ENCODE measurements at places on chromosomes 2 and 18.
A peak's percentile ranks its signal among the peaks of the same experiment; 100 is the strongest.

DNA sequence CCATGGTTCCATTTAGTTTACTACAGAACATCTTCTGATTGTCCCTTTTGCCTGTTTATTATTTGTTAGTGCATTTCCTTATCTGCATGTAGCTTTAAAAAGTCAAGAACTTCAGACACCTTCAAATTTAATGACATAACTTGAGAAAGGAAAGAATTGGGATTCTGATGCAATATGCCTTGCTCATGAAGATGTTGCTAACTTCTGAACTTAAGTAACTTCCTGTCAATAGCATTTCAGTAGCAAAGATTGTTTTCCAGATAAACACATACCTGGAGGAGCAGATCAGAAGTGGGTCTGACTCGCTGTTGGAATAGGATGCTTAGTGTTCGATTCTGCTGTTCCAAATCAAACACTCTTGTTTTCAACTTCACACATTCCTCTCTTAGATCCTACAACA lies 190.2 kb upstream of the LYPD1 start:
- DNase-seq: no peak

GRCh38 chr2:239514754-239515530 lies 114.1 kb upstream of the HDAC4 start:
- no peak for DNase-seq

DNA sequence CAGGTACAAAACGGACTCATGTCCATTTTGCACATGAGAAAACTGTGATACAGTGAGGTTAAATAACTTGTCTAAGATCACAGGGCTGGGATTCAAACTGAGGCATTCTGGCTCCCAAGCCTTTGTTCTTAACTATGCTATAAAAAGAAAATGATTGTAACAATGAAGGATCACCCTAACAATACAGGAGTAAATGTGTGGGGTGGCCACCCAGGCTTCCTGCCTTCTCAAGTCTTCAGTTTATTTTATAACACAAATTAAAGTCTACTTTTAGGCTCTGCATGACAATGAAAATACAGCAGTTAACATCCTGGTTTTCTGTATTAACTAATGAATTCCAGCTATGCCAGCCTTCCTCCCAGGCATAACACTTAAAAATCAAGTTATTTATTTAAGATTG lies 7.6 kb downstream of the WDFY1 start:
- no peak for DNase-seq

DNA sequence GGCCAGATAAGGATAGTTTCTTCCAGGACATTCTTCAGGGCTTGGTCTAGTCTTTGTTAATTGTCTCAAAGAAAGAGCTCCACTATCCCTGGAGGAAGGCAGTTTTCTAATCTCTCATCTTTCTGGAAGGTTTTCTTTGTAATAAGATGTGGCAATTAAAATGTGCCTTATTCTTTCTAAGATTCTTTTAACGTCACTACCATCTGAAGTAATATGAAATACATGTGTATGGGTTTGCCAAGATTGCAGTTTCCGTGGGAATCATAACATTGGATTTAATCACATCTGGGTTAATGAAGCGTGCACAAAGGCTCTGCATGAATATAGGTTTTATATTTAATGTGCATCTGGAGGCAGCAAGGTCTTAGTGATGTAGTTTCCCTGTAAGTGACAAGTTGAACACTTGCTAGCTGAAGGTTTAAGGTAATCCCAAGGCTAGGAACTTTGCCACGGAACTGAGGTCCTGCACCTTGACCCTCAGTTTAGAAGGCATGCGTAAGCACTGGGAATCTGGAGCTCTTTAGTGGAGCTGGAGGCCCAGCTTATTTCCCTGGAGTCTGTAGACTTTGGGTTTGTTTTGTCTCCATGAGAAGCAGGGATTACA lies 25.7 kb downstream of the DIS3L2 start:
- DNase-seq: no peak

GRCh38 chr2:236632295-236633218 lies 62.9 kb downstream of the ACKR3 start:
- no peak for DNase-seq

- DNase-seq: peak; percentile 20
Measured at GRCh38 chr2:214807653-214808052, 1.8 kb downstream of the BARD1 start.

DNA sequence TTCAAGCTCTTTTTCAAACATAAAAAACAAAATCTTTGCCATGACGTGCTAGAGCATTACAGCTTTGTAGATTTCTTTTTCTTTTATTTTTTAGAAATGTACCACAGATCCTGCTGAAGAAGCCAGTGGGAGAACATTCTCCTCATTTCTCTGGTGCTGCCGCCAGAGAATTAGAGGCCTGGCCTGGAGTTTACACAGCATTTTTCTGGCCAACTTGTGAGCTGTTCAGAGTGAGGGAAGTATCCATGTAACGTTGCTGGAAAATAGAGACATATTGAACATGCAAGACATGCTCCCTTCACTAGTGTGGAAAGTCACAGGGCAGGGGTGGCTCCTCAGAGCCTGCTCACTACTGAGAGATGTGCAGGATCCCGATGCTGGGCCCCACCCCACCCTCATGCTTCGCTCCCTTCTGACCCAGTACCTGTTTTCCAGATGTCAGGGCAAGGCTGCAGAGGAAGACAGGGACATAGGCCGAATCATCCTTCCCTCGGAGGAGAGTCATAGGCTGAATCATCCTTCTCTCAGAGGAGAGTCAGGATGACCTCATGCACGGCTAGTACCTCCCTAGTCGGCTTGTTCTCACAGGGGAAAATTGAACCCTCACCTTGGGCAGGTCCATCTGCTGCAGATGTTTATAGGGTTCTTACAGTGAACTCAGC lies 298.5 kb downstream of the INSIG2 start:
- DNase-seq: no peak

DNA sequence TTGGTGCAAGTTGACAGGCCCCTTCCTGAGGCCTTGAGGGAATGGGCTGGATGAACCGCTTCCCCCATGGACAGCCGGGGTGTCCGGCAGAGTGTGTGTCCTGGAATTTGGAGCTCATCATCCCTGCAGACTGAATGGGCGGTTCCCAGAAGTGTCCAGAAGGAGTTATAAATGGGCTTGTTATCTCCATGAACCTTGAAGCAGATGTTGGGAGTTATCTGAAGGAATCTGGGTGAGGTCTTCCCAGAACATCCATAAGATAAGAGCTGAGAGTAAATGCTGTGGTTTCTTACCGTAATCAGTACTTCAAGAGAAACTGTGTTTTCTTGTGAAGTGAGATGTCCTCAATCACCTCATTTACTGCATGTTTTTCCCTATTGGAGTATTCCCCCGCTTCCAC lies 21.1 kb downstream of the PLB1 start:
- no peak for DNase-seq

- DNase-seq: peak; percentile 53
Measured at GRCh38 chr18:32714571-32715148, 58.2 kb downstream of the KLHL14 start.

DNA sequence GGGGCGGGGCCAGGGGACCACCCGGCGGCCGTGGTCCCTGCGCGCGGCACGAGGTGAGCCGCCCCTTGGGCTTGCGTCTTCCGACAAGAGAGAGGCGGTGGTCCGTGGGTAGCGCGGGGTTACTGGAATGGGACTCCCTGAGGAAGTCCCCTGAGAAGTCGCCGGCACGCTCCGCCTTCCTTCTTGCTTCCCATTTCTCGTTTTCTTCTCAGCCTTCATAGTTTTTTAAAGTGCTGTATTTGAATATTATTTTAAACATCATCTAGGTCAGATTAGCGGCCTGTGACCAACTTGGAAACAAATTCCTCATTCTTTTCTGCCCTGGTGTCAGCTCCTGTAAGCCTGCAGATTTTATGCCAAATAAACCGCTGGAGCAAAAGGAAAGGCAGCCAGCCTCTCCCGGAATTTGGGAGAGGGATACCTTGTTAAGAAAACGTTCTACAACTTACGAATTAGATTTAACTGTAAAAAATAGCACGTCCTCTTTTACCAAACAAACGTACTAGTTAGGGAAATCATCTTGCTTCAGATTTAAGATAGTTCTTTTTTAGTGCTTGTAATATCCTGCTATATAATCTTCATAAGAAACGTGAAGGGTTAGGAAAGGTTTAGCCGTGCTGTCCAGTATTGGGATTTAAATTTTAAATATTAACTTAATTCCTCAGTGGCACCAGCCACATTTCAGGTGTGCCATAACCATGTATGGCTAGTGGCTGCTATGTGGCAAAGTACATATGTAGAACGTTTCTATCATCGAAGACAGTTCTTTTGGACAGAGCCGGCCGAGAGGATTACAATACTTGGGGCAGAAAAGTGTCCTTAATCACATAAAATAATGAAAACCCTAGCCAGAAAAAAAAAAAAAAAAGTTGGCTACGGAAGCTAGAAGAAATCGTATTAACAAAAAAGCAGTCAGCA lies 628 bp upstream of the PTPN2 start:
- no peak for DNase-seq

DNA sequence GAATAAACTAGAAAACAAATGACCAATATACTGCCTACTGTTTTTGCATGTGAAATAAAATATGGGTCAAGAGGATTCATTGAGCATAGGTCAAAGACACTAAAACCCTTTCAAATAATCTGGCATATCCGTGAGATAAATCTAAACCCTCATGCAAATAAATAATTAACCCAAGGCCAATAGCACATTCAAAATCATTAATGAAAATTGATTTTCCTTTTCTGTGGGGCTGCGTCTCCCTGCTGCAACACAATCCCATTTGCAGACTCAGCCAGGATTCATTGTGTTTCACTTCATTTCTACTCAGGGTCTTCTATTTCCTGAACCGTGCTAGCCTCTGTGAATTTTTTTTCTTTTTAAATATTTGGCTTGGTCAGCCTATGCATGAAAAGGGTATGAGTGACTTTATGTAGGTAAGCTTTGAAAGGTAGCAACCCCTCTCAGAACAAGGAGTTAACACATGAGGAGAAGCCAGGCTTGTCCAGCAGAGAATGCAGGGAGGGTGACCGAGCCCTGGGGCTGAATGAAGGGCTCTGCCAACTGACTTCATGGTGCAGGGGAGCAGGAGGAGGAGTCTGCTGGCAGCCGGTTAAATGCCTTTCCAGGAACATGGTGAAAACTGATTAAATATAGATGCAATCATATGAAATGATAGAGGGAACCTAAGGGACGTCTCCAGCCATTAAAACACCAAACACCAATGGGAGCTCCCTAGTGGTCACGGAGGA lies 10.3 kb upstream of the CTAGE1 start:
- DNase-seq: no peak

DNA sequence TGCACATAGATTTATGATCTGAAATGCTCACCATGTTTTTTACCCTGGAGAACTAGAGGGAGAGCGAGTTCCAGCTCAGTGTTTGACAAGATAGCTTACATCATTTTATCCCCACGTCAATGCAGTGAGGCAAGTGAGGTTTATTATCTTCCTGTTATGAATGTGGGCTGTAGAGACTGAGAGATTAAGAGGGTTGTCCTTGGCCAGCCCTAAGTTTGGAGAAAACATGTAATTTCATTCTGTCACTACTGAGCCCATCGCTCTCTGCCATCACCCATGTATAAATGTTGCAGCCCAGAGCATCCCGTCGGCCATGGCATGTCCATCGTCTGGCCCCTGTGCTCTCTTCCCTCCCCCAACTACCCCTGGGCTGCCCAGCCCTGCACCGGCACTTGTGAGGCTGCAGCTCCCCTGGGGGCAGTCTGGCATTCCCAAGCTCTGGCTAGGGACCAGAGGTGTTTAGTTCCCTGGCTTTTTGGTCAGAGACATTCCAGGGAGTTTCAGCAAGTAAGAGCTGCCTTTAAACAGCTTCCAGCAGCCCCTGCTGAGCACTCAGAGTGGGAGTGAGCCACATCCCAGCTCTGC lies 136.7 kb downstream of the ANTXR1 start:
- no peak for DNase-seq

- no peak for DNase-seq
Measured at GRCh38 chr2:163692081-163692480, 43.7 kb downstream of the FIGN start.

DNA sequence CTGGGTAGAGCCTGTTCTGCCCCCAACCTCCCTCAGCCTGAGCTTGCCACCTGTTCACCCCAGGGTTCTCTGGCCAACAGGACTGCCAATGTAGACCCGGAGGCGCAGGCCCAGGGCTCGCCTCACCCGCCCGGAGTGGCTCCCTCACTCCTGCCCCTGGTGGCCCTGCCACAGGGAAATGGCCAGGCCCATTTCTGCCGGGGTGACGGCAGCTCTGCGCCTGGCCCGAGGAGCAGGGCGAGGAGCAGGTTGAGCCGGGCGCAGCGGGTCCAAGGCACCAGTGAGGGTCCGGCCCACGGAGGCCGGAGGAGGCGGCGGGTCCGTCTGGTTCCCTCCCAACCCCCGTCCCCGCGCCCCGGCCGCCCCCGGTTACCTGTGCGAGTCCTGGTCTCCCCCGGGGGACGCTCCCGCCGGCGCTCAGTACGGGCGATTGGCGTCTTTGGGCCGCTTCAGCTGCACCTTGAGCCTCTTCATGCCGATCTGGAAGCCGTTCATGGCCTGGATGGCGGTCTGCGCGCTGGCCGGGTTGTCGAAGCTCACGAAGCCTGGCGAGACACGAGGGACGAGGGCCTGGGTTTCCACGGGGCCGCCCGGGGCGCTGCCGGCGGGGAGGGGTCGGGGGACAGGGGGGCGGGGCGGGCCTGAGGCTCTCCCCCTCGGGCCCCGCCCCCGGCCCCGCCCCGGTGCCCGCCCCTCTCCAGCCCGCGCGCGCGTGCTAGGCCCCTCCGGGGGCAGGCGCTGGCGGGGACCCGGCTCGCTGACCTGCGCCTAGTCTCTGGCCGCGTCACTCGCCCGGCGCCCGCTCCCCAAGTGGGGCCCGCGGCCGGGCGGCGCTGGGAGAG lies 312.0 kb downstream of the CELF4 start:
- no peak for DNase-seq

DNA sequence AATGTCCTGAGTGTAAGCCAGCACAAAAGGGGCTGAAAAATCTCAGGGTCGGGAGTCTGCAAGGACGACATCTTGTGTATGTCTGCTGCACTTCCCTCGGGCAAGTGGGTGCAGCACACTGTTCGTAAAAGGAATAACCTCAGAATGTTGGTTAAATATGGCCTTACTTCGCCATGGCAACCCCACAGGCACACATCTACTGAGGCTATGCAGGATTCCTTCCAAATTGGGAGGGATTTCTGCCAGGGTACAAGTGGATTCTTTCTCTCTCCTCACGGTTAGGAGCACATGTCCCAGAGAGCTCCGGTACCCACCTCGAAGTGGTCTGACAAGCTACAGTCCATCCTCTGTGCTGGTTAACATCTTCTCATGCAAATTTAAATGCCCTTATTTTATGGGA lies 277.7 kb upstream of the PXDN start:
- no peak for DNase-seq

- DNase-seq: no peak
Measured at GRCh38 chr2:73970141-73970803, 14.4 kb upstream of the TET3 start.

GRCh38 chr2:10064932-10065772 lies 15.1 kb downstream of the CYS1 start:
- no peak for DNase-seq

DNA sequence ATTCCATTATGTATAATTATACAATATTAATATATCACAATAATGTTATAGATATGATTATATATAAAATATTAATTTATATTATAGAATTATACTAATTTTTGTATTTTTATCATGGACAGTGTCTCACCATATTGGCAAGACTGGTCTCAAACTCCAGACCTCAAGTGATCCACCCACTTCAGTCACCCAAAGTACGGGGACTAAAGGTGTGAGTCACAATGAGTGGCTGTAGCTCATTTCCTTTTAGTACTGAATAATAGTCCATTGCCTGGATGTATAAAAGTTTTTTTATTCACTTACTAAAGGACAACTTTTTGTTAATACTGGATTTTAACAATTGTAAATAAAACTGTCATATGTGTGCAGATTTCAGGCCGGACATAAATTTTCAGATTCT lies 417.6 kb upstream of the LINC00305 start:
- DNase-seq: no peak

Data from activated CD4-positive, alpha-beta T cell treated with anti-CD3 and anti-CD28 coated beads, Interleukin-2, amount 50 U/mL, for 16 hours (primary cell).